ENCODE measurements at places on chromosomes 7 and 10.

- DNase-seq: no peak
Measured at GRCh38 chr7:26186364-26187311, 13.9 kb downstream of the HNRNPA2B1 start.

DNA sequence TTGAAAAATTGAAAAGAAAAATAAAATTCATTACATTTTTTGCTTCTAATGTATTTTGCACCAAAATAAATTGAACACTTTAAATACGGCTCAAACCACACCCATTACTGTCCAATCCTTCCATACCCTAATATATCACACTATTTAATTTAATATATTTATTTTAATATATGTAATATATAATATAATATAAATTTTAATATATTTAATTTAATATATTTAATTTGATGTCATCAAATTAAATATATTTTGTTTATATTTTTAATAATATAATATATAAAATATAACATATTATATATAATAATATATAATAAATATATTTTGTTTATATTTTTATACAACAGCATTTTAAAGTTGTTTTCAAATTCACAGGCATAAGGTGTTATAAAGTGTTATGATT lies 15.7 kb upstream of the POU6F2 start:
- DNase-seq: no peak

DNA sequence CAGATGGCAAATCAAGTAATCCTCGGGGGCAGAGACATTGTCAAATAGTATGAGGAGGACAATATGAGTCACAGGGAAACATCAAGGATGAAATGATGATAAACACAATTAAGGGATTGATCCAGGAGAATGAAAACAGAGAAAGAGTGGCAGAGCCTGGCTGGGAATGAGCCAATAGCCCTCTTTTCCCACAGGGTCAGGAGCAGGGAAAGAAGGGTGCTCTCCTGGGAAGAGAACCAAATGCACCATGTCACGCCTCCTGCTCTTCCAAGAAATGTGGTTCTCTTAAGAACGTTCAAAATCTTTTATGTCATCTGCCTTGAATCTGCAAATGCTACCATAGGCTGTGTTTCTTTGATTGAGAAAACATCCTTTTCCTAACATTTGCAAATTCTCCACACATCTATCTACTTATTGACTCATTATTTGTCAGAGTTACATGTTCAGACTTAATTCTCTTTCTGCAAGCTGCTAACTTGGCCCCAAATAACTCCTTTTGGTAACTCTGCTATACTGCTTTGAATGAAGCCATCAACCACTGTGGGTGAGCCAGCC lies 50.6 kb downstream of the HIPK2 start:
- DNase-seq: no peak

- no peak for DNase-seq
Measured at GRCh38 chr7:101828301-101829020, 11.0 kb downstream of the CUX1 start.
